ENCODE measurements at places on chromosomes 1 and 21.

DNA sequence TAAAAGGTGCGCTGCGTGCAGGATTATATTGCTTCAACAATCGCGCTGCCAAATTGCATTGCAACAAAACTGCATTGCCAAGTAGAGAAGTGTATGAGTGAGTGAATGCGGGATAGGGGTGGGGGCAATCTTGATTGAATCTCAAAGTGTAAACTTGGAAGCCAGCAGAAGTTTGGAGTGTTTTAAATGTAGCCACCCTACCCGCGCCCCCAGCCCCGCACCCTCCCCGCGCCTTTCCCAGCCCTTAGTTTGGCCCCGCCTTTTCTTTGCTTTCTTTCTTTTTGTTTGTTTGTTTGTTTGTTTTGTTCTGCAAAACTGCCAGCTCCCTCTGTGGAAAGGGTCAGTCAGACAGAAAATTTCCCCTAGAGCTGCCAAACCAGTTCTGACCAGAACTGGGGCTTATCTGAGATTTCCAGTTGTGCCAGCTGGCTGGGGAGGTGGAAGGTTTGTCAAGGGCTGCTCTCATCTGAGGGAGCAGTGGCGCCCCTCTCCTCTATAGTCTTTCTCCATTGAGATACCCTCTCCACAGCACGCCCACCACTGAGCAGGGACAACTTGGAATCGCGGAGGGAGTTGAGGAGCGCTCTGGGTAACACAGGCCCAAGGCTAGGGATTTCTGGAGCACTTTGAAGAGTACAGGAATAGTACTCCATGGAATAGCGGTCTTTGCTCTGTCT is 666 bp upstream of the BEND5 start:
- DNase-seq: no peak

- DNase-seq: no peak
Measured at GRCh38 chr21:29748391-29749167, 191.2 kb downstream of the GRIK1 start.

- no peak for DNase-seq
Measured at GRCh38 chr1:58620926-58621325, 43.9 kb upstream of the TACSTD2 start.

DNA sequence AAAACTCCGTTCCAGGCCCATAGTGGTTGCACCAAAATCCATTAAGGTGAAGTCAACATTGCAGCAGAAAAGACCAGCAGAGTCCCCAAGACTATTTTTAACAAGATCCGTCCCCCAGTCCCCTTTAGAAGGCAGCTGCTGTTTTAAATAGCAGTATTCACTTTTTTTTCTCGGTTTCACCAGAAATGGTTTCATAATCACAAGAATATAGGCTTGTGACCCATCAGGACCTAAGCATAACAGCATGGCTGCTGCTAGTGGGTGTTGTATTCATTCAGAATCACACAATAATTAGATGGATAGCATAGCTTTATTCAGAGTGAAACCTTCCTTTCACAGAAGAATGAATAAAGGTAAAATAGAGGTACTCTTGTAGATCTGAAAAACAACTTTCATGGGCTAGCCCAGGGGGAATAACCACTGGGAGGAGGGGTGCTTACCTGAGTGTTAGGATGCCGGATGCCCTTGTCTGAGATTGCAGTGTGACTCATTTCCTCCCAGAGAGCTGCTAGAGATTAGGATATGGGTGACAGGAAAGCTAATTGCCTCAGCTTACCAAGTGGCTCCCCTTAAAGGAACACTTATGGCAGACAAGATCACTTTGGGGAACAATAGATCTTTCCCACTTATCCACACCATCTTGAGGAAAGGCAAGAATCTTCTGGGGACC is 35.0 kb downstream of the ACKR1 start:
- DNase-seq: no peak

DNA sequence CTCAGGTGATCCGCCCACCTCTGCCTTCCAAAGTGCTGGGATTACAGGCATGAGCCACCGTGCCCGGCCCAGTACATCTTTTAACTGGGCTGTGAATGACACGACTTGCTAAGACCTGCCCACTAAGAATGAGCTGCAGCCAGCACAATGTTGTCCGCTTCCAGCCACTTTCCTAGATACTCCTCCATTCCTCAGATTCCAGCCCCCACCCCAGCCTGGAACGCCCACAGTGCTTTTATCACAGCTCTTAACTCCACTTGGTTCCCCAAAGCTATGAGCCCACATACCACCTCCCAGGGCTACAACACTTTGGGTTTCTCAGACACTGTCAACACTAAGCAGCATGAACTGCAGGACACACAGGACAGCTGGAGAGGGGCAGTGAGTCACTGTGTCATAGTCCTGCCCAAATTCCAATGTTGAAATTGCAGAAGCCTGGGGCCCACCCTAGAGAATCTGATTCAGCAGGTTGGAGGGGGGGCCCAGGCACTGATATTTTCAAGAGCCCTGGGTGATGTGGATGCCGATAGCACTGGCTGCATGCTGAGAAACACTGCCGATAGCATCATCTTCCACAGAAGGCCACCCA is 58.0 kb downstream of the ACBD3 start:
- no peak for DNase-seq

DNA sequence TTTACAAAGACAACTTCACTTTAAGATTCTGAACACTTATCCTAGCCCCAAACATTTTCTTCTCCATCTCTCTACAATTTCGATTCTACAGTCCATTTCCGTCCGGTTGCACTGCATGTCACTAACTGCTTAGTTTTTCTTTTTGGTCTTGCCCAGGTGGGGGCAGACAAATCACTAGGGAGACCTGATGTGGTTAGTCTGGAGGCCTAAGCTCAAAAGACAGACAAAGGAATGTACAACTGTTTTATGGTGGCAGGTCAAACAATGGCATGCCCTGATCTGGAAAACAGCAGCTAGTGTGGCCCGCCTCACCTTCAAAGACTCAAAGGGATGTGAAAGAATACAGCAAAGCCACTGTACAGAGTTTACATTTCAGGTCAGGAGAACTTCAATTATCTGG is 3.8 kb downstream of the ETV3 start:
- no peak for DNase-seq

GRCh38 chr1:22969304-22969709 is 3.4 kb downstream of the LACTBL1 start:
- DNase-seq: no peak
